ENCODE measurements at places on chromosomes 3 and 15.

GRCh38 chr3:185852635-185853034, 27.8 kb upstream of the IGF2BP2 start:
- no peak overlapping the region for H3K4me3 ChIP-seq
- no peak for DNase-seq
- H3K27me3 ChIP-seq, result no peaks in the 10 kb centered on the region
- H3K27ac ChIP-seq, result no peak overlapping the region
- no peaks in the 10 kb centered on the region for H3K36me3 ChIP-seq

- H3K4me3 ChIP-seq, result no peak overlapping the region
- no peaks in the 10 kb centered on the region for H3K4me1 ChIP-seq
- no peaks in the 10 kb centered on the region for H3K36me3 ChIP-seq
- H3K27me3 ChIP-seq, result no peaks in the 10 kb centered on the region
Measured at GRCh38 chr15:90982135-90982534, 12.2 kb downstream of the PRC1 start.

- no peak for DNase-seq
- H3K4me3 ChIP-seq, result no peak overlapping the region
- no peak overlapping the region for H3K27ac ChIP-seq
Measured at GRCh38 chr15:68052431-68052830, 1.7 kb upstream of the PIAS1 start.

- no peaks in the 10 kb centered on the region for H3K27me3 ChIP-seq
- DNase-seq, result no peak
- H3K4me3 ChIP-seq, result no peak overlapping the region
- no peak overlapping the region for H3K27ac ChIP-seq
- no peaks in the 10 kb centered on the region for H3K4me1 ChIP-seq
Measured at GRCh38 chr15:83565553-83566159, 88.3 kb upstream of the ADAMTSL3 start.

DNA sequence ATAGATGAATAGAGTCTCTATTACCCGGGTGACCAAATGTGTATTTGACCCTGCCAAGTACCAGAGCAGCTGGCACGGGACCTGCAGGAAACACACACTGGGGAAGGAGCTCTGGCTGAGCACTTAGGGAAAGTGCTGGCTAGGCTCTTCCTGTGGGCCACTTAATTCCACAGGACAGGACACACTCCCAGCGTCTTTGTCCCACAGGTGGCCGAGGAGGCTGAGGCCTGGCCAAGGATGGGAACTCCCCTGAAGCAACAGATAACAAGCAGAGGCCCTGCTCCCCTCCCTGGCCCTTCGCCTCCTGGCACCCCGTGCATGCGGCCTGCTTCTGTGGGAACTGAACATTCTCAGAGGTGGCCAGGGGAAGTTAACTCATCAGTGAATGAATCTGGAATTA, 180.8 kb downstream of the ATP10A start:
- H3K27ac ChIP-seq, result no peak overlapping the region
- no peak overlapping the region for H3K4me3 ChIP-seq
- no peak for DNase-seq
- no peaks in the 10 kb centered on the region for H3K27me3 ChIP-seq
- peaks cover 9% of the 10 kb centered on the region for H3K36me3 ChIP-seq

All from upper lobe of right lung (tissue), 1 donor.